ENCODE measurements at places on chromosomes 12 and 14. TPM values are rescaled to one million over a fixed set of nuclear protein-coding genes. Genes with fewer than 3 reads are reported as not detected.

CCDC177 gene
- not detected for total RNA-seq

DNAH10 gene
- 0.29 TPM for total RNA-seq

FAR2 gene
- total RNA-seq = 34.4 TPM

GRCh38 chr12:109573914-109574244 is 285 bp downstream of the MVK start:
- DNase-seq = no peak
- peaks cover 4% of the 10 kb centered on the region for H3K36me3 ChIP-seq
- H3K27me3 ChIP-seq = no peaks in the 10 kb centered on the region
- H3K4me3 ChIP-seq = peak overlapping the region; percentile 85

GRCh38 chr14:34023824-34024767 is 73.2 kb upstream of the EGLN3 start:
- no peak overlapping the region for H3K27ac ChIP-seq
- no peak for DNase-seq
- H3K27me3 ChIP-seq = peaks cover 31% of the 10 kb centered on the region
- no peaks in the 10 kb centered on the region for H3K36me3 ChIP-seq
- H3K4me3 ChIP-seq = no peak overlapping the region

DNA sequence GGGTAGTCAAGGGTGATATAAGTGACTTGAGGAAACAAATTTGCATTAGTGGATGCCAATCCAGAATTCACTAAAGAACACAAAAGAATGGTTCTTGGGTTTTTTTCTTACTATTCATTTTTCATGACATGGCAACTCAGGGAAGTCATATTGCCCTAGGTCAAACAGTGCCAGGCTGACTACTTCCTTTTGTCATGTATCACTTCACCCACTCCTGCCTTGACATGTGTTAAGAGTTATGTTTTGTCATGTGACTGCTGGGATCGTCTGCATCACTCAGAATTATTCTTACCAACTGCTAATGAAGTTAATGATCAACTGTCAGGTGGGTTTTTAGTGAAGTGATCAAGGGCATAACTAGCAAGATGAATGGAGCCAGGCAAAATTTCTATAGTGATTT is 74.2 kb downstream of the PRORP start:
- H3K27ac ChIP-seq = no peak overlapping the region
- peaks cover 14% of the 10 kb centered on the region for H3K4me1 ChIP-seq
- H3K27me3 ChIP-seq = no peaks in the 10 kb centered on the region
- DNase-seq = no peak

Measured in osteocyte (in vitro differentiated cells).